ENCODE measurements at places on chromosomes 2 and 18. TPM values are rescaled to one million over a fixed set of nuclear protein-coding genes. Genes with fewer than 3 reads are reported as not detected.
A peak's percentile ranks its signal among the peaks of the same experiment; 100 is the strongest.

Gene ZBTB7C
- 2.6 TPM for total RNA-seq

Gene L3MBTL4
- total RNA-seq = 0.59 TPM

Gene PER2
- 3.6 TPM for total RNA-seq

Gene CCDC141
- 136 TPM for total RNA-seq

Gene HNMT
- total RNA-seq = 12.7 TPM

DNA sequence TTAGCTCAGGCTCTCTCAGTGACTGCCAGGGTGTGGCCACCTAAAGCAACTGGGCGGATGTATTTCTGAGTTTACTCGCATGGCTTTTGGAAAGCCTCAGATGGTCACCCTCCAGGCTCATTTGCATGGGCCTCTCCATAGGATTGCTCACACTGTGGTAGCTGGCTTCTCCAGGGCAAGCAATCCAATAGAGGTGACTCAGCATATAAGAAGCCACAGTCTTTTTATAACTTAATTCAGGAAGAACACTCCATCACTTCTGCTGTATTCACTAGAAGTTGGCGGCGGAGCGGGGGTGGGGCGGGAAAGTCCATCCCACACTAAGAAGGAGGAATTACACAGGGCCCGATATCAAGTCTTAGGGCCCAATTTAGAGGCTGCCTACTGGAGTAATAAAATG lies 3.6 kb upstream of the DOK6 start:
- DNase-seq = no peak

DNA sequence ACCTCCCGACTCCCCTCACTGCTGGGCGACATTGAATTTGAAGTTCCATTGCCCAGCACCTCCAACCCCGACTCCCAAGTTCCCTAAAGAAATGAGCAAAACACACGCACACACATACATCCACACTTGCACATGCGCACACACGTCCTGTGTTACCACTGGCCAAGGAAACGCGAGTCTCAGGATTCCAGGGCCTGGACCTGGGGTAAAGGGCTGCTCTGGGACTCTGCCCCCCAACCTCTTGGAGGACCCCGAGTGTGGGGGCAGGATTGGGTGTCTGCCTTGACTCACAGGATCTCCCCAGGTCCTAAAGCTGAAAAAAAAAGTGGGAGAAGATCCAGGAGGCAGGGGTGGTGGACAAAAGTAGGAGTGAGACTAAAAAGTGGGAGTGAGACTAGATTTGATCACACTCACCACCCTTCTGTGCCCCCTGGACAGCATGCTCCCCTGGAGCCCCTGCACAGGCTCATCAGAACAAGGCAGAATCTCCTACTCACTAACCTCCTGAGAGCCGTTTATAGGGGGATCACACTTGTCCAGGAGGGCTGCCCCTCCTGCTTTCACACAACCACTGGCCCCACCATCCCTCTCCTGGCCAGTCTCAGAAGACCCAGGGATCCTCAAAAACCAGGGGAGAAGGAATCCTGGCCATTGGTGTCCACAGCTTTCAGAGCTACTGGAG lies 202.2 kb downstream of the TNS1 start:
- DNase-seq = peak; percentile 32

- no peak for DNase-seq
Observed at GRCh38 chr2:54461261-54461660, 5.1 kb downstream of the SPTBN1 start.

- DNase-seq = no peak
Observed at GRCh38 chr18:78699499-78699898, 280.1 kb upstream of the SALL3 start.

DNA sequence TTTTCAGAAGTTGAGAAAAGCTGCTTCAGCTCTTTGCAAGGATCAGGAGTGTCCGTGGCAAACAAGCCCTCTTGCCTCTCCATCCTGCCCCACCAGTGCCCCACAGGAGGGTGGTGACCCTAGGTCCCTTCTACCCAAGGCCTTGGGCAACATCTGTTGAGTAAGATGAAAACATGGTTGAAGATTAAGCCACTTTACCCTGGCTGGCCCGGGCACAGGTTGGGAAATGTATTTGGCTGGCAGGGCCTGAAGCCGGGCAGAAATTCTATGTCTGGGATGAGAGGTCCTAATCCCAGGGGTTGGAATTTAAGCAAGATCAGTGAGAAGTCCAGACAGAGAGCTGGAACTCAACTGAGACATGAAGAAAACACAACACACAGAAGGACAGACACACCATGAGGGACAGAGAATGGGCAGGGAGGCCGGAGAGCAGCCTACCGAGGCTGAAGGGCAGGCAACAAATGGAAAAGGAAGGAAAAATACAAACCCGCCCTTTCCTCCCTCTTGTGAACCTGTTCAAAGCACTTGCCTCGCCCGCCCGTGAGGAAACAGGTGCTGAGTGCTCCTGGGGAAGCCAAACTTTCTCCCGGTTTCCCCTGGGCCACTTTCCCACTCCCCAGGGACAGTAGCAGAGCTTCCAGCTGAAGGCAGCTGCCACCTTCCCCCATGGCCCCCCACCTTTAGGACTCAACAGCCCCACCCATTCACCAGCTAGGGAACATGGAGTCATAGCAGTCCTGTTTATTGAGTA lies 86.1 kb downstream of the TNS1 start:
- peak; percentile 54 for DNase-seq

- peak; percentile 37 for DNase-seq
Observed at GRCh38 chr2:240597419-240598181, 11.1 kb downstream of the CAPN10 start.

GRCh38 chr2:42421601-42422239 lies 60.7 kb upstream of the COX7A2L start:
- no peak for DNase-seq

- no peak for DNase-seq
Observed at GRCh38 chr18:55265984-55266383, 306.7 kb upstream of the CCDC68 start.

GRCh38 chr18:69000366-69000765 lies 202.5 kb downstream of the CCDC102B start:
- no peak for DNase-seq

GRCh38 chr2:177433402-177433801 lies 40.8 kb downstream of the AGPS start:
- no peak for DNase-seq

DNA sequence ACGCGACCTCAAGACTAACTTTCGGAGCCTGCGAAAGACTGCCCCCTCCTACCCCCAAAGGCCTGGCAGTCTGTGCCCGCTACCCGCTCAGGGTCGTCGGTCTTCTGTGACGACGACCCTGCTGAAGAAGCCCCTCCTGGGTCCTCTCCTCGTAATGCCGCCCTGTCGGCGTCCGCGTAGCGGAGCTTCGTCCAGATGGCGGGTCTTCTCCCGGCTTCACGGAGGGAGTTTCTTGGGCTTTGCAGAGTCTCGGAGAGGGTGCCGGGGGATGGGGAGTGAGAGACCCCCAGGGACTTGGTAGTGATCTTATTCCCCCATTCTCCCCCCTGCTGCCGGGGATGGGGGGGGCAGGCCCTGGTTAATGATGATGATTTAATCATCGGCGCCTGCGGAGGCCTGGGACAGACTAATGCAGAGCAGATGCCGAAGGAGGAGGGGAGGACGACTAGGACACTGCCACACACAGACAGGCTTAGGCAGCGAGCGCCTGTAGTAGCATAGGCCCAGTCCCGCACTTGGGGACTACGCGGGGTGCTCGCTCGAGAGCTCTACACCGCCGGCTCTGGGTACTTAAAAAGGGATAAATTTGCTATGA lies 528 bp upstream of the PCGF1 start:
- DNase-seq = no peak

GRCh38 chr2:170975127-170975942 lies 46.3 kb downstream of the GORASP2 start:
- DNase-seq = no peak

All from Right ventricle myocardium superior (tissue), 1 donor.